ENCODE measurements at places on chromosomes 1 and 21. TPM values are rescaled to one million over a fixed set of nuclear protein-coding genes. Genes with fewer than 3 reads are reported as not detected.

Gene CDKN2C
- total RNA-seq: 50.4 TPM

Gene CD53
- 0.49 TPM for total RNA-seq

Gene CD34
- total RNA-seq: 0.15 TPM

Gene GADD45A
- 106 TPM for total RNA-seq

Gene FCN3
- total RNA-seq: not detected

Gene VAV3
- 0.23 TPM for total RNA-seq

Gene MAN1C1
- 1.5 TPM for total RNA-seq

Gene NBL1
- total RNA-seq: 191 TPM

Gene RHCE
- not detected for total RNA-seq

Gene HSF2BP
- 4.2 TPM for total RNA-seq

Gene RGS4
- 0.26 TPM for total RNA-seq

Gene EVA1C
- 2.8 TPM for total RNA-seq

Gene SIPA1L2
- 5.2 TPM for total RNA-seq

Gene SPRR1B
- not detected for total RNA-seq

Gene BMP8B
- total RNA-seq: 3.7 TPM

Gene PPM1J
- 0.51 TPM for total RNA-seq

Gene HSPA6
- total RNA-seq: 0.44 TPM

Gene TLR5
- total RNA-seq: 0.21 TPM

Gene WNT3A
- total RNA-seq: not detected

Gene KPRP
- not detected for total RNA-seq

Gene SLAMF6
- not detected for total RNA-seq

Gene GJA4
- not detected for total RNA-seq

Gene DIRAS3
- total RNA-seq: not detected

Gene HIVEP3
- total RNA-seq: 6.0 TPM

Gene ZNF683
- not detected for total RNA-seq

Gene TMEM269
- total RNA-seq: 0.13 TPM

Gene LMOD1
- 0.13 TPM for total RNA-seq

Gene S100A7
- not detected for total RNA-seq

Gene ADORA3
- not detected for total RNA-seq

Gene KCNE2
- not detected for total RNA-seq

All from Panc1 (cell line).